NCI-H1436 (cell line): ENCODE measurements at places on chromosomes 5 and 9.

DNA sequence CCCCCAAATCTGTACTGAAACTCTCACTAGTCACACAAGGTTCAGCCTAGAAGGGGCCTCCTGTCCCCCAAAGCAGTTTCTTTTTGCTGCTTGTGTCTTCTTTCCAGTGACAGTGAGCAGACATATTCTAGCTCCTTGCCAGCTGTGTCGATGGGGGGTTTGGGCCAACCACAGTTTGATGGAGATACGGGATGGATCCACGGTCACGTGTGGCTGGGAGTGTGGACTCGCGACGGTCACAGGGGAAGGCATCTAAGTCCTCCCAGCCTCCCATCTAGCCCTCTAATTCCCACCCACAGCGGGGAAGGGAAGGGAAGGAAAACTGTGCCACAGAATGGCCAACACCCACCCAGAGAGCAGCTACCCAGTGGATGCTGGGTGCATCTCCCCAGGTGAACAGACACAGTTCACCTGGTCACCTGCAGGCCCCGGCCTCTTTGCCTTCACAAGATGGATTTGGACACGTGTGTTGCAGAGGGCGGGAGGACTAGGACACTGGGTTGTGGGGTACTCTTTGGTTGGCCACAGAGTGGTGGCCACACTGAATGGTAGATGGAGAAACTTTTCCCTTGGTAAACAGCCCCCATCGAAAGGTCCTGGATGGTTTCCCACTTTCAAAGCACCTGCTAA is 54.4 kb downstream of the CRB2 start:
- no peak for DNase-seq

DNA sequence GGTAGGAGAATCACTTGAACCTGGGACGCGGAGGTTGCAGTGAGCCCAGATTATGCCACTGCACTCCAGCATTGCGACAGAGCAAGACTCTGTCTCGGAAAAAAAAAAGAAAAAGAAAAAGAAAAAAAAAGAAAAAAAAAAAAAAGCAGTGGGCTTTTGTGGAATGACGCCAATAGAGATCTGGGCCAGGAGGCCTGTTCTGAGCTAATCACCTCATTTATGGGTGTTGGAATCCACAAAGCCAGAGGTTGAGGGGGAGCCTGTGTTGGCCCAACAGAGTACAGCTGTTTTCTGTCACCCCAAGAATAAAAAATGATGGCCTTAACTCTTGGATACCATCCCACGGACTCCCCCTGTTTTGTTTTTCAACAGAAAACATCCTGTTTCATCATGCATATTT is 18.5 kb downstream of the OSTF1 start:
- no peak for DNase-seq

- no peak for DNase-seq
Observed at GRCh38 chr5:136113606-136114005, 19.0 kb upstream of the SMAD5 start.

GRCh38 chr5:157858527-157859226 is at the start of gene CLINT1:
Gene CLINT1, minus strand, starts transcription at chr5:157859145. Its CDS starts 175 bp downstream, at chr5:157858970.
- peak; percentile 63 for DNase-seq

- peak; percentile 11 for DNase-seq
Observed at GRCh38 chr5:59483971-59484472, 409.5 kb downstream of the PDE4D start.

DNA sequence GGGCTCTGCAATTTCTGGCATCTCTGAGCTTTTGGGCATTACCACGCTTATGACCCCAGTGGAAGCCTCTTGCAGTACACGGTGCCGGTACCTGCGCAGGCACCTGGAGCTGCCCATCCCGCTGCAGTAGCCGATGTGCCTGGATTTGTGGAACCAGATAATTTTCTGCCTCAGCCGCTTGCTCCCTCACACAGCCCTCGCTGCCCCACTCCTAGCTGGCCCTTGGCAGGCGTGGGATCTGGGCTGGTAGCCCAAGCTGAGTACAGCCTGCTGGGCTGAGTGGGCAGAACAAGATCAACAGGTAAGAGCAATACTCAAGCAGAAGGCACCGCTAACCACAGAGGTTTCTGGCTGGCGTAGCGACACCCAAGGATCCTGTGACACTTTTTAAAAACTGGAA is 1808.8 kb upstream of the ACO1 start:
- no peak for DNase-seq

DNA sequence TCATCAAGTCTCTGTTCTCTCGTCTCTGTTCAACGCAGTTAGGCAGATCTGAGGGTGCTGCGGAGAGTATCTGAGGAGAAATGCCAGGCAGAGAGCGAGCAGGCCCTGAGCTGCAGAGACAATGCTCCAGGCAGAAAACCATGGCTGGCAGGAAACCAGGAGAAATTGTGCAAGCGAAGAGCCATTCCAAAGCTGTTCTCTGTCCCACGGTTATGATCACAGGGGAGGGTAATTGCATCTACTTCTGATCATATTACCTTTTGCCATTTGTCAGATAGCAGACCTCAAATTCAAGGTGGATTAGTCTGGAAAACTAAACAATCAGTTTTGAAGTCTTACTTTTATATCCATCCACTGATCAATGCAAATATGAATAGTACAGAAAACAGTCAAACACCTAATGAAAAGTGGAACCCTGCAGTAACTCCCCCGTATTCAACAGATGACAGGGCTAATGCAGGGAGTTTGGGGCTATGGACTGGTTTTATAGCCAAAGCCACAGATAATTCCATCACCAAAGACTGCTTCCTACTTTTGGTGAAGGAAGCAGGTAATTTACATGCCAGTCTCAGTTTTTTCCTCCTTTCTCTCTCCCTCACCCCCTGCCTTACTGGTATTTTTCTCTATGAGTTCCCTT is 228.0 kb downstream of the DCP2 start:
- no peak for DNase-seq

GRCh38 chr9:37954581-37954981 is 50.7 kb upstream of the SLC25A51 start:
- no peak for DNase-seq

DNA sequence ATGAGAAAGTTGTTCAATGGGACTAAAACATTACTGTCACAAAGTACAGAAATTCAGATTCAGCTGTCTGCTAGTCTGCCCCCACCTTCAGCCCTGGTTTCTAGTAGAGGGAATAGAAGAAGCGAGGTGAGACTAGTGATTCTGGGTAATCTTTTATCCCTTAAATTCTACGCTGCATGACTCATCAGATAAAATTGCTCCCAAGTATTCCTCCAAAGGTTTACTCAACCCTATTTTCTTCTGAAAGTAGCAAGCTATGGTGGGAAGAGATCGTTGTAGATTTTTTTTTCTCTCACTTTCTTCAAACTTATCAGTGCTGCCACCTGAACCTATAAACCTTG is 318.9 kb upstream of the RIOK2 start:
- DNase-seq = no peak

DNA sequence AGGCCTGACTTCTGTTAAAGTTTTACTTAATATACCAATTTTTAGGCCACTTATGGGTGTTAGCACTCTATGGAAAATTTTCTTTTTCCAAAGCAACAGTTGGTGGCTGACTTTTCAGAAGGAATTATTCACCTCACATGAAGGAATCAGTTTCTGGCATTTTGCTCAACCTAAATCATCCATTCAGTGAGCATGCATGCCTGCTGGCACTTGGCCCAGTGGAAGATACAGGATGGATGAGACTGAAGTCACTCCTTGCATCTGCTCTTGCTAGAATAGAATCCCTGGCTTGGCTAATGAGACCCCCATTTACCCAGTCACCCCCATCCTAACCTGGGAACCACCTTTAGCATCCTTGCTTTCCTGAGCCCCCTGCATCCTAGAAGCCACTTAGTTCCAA is 131.7 kb downstream of the WDR41 start:
- DNase-seq = no peak

GRCh38 chr9:87642330-87643106 is 83.4 kb upstream of the CTSL start:
- no peak for DNase-seq

DNA sequence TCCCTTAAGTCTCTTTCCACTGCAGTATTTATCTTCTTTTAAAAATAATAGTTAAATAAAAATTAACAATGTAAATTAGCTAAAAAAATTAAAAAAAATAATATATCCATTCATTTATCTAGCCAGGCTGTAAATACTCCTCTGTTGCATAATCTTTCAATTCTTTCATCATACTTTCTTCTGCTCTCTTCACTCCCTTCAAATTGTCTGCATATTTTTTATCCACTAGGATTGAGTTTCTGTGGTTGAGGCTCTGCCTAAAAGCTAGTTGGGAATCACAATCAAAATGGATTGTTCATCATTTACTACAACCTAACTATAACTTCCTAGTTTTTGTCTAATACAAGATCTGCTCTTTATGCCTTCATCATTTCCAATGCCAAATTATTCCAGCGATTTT is 182.2 kb downstream of the PDE4D start:
- no peak for DNase-seq

- DNase-seq = no peak
Observed at GRCh38 chr5:157593052-157593757, 17.6 kb upstream of the ADAM19 start.

- DNase-seq = peak; percentile 8
Observed at GRCh38 chr5:69083412-69083811, 10.4 kb upstream of the SLC30A5 start.

DNA sequence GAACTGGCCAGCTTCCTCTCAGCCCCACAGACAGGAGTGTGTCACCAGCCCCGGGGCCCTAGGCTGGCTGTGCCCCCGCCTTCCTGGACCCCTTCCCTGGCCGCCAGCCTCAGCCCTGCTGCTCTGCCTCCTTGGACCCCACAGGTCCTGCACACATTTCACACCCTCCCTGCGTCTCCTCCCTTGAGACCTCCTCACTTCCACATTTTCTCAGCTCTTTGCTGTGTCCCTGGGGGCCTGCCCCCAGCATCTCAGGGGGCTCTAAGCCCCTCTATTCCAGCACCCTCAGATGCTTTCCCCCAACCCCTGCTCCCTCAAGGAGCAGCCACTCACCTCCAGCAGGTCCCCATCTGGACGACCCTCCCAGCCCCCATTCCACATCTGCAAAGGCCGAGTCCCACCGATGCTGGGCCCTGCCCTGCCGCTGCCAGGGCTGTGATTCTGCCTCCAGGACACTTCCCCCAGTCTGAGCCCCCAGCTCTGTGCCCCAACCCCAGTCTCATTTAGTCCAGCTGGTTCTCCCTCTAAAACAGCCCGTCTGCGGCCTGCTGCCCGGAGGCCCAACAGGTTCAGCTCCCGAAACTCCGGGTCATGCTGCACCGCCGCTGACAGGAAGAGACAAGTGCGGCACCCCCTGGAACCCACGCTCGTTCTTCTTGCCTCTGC is 4.2 kb downstream of the SLC34A3 start:
- DNase-seq = no peak

GRCh38 chr5:17679597-17680203 is 45.4 kb downstream of the TAF11L14 start:
- DNase-seq = no peak

GRCh38 chr5:32343058-32343672 is 30.4 kb upstream of the MTMR12 start:
- no peak for DNase-seq

GRCh38 chr5:37849641-37850040 is 9.8 kb upstream of the GDNF start:
- DNase-seq = no peak

DNA sequence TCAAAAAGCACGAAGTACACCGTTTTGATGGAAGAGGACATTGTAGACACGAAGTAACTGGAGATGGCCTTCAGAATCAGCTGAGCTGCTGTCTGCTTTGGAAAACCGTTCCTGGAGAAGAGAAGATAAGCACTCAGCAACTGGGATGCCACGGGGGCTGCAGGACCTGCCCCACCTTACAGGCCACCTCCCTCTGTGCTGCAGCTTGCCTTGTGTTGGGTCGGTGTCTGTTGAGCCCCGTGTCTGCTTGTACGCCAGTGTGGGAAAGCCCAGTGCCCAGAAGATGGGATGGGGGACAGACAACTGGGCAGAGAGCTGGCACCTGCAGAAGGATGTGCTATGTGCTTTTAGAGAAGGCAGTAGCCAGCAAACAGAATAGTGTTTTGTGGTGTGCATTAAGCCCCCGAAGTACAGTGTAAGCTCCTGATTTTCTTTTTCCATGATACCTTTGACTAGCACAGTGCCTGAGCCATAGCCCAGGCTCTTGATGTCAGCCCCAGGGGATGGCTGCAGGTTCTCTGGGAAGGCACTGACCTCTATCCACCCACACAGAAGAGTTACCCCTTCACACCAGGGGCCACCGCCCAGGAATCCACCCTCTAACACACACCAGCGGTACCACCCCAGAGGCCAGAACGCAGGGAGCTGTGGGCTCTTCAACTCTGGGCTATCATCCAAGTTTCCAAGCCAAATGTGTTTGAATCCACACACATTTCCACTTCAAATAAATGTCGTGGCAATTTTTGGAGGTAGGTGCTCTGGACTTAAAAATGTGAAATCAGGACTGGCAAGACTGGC is 63.8 kb downstream of the MACROH2A1 start:
- no peak for DNase-seq

- DNase-seq = no peak
Observed at GRCh38 chr5:69341520-69342161, 9.0 kb upstream of the CCDC125 start.

- DNase-seq = no peak
Observed at GRCh38 chr5:180421672-180422071, 68.5 kb upstream of the GFPT2 start.

DNA sequence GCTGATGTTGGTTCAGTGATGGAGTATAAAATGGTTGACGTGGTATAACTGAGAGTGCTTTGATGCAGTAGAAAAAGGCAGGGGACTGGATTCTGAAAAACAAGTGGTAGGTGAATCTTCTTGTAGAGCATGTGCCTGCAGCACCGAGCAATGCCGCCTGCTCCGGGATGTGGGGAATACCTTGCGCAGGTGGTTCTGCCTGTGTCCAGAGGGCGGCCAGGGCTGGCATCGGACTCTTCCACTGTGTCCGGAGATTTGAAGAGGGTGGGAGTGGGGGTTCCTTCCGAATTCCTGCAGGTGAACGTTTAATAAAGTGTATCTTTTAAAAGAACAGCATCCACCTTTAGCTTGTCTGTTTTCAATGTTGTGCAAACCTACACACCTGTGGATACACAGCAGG is 238.0 kb downstream of the FANCC start:
- DNase-seq = no peak

GRCh38 chr5:159465604-159466003 is 135.3 kb upstream of the IL12B start:
- no peak for DNase-seq

DNA sequence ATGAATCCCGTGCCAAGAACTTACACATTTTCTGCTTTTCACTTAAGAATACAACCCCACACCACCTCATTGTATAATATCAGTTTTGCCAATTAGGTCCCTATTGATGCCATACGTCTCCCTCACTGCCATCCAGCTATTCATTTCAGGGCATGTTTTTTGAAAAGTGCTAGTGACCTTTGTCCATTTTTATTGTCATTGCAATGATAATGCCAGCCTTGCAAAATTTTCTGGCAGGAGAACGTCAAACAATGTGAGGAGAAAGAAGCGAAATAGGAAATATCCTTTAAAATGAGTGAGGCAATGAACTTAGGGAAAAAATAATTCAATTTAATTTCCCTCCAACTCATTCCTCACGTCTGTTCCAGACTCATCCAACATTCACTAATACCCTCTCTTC is 111.8 kb upstream of the CKMT2 start:
- no peak for DNase-seq

DNA sequence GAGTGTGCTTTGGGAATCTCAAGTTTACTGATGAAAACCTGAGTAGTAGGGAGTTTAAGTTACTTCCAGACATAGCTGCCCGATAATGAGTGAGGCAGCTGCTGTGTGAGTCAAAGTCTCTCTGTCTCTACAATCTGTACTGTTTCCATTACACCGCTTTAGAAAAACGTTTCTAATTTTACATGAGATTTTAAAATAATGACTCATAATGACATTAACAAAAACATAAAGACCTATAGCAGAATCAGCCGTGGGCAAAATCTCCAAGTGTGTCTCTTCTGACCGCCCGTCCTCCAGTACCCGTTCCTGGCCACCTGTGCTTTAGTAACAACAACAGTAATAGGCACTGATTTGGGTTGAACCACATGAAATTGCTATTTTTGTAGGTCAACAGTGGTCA is 69.6 kb upstream of the PRRC1 start:
- DNase-seq = no peak
